ENCODE measurements at places on chromosomes 2 and 18.

GRCh38 chr2:242001853-242002252 lies 132.3 kb downstream of the RTP5 start:
- DNase-seq = no peak

DNA sequence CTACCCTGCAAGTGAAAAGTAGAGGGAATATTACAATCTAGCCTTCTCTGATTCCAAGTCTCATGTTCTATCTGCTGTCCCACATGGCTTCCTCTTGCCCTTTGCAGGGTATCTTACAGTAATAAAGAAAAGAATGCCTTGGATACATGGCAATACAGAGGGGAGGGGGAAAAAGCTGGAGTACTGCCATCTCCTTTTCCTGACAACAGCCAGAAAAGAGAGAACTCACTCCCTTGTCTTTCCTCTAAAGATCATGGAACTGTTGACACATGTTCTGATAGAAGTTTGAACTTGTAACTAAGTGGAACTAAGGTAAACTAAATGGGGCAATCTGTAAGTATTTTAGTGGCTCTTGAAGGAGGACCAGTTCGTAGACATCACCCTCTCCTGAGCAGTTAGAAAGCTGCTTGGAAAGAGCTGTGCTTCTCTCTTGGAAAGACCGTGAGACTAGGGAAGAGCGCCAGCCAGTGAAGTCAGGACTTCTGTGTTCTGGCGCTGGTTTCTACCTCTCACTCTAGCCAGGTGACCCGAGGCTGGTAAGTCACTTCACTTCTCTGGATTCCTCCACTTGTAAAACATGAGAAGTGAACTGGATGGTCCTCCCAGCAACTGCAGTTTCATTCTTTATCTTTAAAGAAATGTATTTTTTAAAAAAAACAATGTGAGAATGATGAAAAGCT lies 242.3 kb upstream of the FOSL2 start:
- DNase-seq = no peak

- DNase-seq = no peak
Observed at GRCh38 chr2:46615986-46616485, 136.7 kb downstream of the TMEM247 start.

- no peak for DNase-seq
Observed at GRCh38 chr2:45236268-45236667, 227.0 kb upstream of the SIX2 start.

DNA sequence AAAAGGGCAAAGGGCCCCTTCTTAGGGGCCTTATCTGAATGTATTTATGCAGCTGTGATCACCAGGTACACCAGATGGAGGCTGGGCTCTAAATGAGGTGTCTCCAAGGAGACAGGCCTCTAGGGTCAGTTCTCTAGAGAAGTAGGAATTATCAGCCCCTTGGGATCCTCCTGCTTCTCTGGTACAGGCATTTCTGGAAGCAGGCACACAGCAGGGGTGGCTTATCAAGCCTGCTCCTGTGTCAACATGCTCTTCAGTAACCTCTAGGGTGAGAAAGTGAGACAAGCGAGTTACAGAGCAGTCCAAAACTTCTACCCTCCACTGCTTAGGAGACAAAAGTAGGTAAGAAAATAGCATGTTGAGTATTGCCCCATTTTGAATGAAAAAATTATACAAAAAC lies 13.8 kb downstream of the TPGS2 start:
- no peak for DNase-seq

Data from AG04449 (cell line).